ENCODE measurements at places on chromosomes 16 and 17.

DNA sequence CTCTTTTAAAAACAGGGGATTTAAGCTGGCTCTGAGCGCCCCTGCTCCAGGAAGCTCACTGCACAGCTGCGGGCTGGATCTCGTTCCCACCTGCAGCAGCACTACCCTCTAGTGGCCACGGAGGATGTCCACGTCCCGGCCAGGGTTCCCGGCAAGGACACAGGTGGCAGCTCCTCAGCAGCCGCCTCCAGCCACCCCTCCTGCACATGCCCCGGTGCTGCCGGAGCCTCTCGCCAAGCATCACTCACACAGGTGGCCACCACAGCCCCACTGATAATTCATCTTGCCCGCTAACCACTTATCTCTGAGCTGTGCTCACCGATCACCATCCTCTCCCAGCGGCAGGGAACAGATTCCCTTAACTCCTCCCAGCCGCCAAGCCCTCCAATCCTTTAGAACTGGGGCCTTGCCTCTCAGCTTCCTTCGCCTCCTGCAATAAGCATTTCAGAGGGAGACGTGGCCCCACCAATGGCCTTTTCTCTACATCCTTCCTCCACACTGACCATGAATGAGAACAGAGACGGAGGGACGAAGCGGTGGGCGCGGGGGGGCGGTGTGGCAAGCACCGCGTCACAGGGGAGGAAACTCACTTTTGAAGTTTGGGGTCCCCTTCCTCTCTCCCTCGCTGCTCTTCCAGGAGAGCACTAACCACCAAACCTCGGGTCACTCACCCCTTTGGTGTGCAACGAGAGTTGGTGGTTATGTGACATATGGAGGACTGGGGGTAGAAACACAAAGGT is 222.1 kb downstream of the RBFOX3 start:
- peak; percentile 57 for DNase-seq

- no peak for DNase-seq
Observed at GRCh38 chr16:1550069-1550468, 16.6 kb downstream of the TMEM204 start.

DNA sequence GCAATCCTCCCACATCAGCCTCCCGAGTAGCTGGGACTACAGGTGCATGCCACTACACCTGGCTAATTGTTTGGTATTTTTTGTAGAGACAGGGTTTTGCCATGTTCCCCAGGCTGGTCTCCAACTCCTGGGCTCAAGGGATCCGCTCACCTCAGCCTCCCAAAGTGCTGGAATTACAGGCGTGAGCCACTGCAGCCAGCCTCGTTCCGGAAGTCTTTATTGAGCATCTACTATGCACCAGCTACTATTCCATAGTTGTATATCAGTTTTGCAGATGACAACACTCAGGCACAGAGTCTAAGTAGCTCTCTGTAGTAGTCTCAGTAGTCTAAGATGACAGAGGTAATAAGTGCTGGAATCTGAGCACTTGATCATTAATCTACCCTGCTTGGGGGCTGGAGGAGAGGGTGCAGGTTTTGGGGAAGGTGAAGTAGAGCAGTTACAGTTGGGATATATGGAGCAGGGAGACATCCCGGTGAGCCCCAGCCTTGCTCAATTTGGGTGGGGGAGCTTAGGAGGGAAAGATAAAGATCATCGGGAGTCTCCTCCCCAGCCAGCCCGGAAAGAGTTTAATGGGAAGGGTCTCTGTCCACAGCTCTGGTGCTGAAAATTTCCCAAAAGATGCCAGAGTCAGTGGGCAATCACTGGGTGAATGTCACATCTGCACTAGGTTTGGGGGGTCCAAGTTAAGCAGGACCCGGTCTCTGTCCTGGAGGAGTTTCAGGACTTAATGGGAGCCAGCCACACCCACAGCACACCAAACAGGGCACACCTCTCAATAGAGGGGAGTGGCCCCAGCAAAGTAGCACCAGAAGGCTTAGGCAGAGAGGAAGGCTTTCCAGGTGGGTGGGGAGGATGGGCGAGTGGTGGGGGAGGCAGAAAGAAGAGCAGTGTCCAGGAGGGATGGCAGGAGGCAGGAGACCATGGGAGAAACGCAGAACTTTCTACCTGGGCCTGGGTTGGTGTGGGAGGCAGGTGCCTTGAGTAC is 1.7 kb downstream of the OTOP3 start:
- DNase-seq, result no peak

GRCh38 chr16:50974438-50975036 is 176.5 kb downstream of the SALL1 start:
- no peak for DNase-seq

- DNase-seq, result peak; percentile 69
Observed at GRCh38 chr16:396605-397004, 394 bp upstream of the NME4 start.

GRCh38 chr16:10387188-10387617 is 1.3 kb downstream of the ATF7IP2 start:
- DNase-seq, result no peak

DNA sequence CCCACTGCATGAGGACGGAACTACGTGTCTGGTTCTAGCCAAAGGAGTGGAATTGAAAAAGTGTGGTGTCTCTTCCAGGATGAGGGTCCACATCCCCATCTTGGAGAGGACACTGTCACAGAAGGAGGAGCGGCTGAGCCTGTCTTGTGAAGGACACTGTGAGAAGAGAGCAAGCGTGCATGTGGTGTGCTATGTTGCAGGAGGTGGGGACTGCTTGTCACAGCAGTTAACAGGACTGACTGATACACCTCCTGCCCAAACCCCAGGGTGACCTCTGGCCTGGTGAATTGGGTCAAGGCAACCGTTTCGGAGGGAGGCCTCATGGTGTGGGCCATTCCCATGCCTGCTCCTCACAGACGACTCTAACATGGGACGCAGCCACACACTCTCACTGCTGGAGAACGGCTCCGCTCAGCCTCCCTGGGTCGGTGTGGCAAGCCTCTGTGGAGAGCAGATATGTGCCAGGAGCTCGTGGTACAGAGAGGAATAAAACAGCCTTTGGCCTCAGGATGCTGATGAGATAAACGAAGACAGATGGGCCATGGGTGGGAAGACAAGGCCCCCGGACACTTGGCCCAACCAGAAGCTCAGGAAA is 56.4 kb upstream of the RBFOX3 start:
- DNase-seq, result no peak

DNA sequence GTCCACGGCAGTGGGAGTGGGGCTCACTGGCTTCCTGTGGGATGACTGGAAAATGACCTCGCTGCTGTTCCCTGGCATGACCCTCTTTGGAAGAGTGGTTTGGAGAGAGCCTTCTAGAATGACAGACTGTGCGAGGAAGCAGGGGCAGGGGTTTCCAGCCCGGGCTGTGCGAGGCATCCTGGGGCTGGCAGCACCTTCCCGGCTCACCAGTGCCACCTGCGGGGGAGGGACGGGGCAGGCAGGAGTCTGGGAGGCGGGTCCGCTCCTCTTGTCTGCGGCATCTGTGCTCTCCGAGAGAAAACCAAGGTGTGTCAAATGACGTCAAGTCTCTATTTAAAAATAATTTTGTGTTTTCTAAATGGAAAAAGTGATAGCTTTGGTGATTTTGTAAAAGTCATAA is 7.8 kb upstream of the RNF213 start:
- peak; percentile 93 for DNase-seq

DNA sequence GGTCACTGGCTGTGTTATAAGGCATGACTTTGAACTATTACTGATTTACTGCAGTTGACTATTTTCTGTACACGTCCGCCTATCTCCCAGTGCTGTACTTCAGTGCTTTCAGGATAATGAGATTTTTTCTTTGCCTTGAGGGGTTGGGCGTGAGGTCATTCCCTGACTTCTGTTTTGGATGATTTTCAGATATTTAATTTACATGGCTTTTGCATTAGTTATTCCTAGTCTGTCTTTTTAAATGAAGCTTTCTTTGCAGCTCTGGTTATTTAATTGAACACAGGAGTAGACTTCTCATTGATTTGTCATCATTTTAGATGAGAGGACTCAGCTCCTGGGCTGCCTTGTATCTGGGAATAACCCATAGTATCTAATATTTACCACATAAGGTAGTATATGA is 23.7 kb downstream of the WIPF2 start:
- DNase-seq, result no peak

GRCh38 chr17:82970067-82970466 is 109.3 kb upstream of the METRNL start:
- no peak for DNase-seq

GRCh38 chr16:2035431-2036199 is 8.9 kb downstream of the NHERF2 start:
- peak; percentile 68 for DNase-seq

DNA sequence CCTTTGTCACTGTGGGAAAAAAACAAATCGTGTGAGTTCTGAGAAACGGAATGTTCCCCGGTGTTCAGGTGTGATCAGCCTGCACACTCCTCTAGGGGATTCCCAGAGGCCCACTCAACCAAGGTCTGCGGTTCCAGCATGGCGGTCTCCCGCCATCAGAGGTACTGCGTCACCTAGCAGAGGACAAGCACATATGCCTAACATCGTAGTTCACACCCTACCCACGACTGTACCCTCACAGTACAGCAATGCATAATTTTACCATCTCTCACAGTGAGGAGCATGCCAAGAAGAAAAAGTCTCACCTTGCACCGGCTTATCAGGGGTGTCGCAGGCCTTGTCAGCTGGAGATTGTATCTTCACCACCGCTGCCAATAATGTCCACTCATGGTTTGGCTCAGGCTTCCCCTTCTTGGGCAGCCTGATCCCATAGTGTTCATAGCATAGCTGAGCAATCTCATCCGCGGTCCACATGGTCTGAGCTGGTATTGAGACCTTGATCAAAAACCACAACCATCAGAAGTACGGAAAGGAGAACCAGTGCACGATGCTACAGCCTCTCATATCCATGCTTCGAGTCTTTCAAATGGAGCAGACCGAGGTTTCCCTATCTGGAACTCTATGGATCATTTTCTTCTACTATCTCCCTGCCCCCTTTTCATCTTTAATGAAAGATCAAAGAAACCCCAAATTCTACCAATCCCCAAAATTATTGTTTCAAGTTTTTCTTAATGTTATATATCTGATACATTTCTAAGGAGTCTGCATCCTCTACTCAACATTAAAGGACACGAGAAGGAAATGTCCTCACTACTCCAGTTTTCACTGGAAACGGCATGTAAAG is 2.5 kb downstream of the ADAT1 start:
- no peak for DNase-seq

- DNase-seq, result no peak
Observed at GRCh38 chr16:78364556-78364880, 265.1 kb downstream of the WWOX start.

DNA sequence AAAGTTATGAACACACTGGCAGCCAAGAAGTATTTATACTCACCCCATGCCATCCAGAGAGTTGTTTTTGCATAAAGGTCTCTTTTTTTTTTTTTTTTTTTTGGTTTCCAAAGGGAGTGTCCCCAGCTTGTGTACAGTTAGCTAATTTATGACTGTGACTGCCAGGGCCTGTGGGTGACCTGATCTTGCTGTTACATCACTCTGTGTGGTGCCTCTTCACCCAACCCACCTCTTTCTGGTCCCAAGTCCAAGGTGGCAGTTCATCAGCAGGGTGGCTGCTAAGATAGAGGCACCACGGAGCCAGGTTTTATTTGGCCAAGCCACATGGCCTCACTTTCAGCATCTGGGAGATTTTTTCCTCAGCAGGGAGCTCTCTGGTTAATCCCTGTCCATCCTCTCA is at the start of gene NOS2:
NOS2 (minus strand) TSS at position 8 of the 400 bp plus-strand sequence. CDS start 1,720 bp downstream, outside the sequence.
- peak; percentile 19 for DNase-seq

DNA sequence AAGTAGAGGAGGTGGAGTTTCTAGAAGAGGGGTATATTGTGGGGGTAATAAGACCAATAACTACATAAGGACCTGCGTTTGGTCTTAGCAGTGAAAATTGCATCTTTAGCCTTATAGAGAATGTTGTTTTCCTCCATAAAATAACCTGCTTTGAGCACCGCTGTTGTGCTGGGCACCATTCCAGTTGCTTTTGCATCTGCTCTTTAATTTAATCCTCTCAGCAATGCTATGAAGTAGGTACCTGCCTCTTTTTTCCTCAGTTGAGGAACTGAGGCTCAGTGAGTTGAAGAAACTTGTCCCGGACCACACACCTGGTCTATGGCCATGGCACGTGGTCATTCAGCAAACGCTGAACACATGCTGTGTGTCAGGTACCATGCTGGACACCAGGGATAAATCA is 238.1 kb downstream of the MSI2 start:
- no peak for DNase-seq

DNA sequence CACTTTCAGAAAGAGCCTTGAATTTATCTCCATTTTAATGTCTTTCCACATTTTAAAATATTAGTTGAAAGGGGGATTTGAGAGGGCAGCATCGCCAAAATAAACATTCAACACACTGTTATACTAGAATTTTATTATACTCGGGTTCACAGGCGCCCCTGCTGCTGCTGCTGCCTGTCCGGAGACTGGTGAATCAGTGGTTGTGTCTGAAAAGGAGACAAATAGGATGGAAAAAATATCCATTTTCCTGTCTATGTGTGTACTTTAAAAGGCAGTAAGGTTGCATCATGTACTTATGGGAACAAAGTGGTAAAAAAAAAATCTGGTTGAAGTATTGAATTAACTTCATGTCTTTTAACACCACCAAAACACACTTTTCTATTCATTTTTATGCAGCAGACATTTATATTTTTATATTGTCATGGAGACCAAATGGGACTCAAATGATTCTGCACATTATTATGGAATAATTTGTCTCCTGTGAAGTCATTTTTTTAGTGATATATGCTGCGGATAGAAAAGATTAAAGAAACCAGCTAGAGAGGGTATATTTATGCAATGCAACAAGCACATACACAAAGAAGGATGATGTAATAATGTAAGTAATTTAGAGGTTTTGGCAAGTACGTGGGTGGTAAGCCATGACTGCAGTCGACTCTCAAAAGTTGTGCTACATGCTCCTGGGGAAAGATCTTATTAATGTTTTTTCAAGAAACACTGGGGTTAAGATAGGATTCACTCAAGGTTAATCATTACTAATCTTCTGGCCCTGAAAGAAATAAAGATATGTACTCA is 759.0 kb upstream of the SOX9 start:
- no peak for DNase-seq

GRCh38 chr16:72189865-72190371 is 18.0 kb upstream of the PMFBP1 start:
- no peak for DNase-seq

DNA sequence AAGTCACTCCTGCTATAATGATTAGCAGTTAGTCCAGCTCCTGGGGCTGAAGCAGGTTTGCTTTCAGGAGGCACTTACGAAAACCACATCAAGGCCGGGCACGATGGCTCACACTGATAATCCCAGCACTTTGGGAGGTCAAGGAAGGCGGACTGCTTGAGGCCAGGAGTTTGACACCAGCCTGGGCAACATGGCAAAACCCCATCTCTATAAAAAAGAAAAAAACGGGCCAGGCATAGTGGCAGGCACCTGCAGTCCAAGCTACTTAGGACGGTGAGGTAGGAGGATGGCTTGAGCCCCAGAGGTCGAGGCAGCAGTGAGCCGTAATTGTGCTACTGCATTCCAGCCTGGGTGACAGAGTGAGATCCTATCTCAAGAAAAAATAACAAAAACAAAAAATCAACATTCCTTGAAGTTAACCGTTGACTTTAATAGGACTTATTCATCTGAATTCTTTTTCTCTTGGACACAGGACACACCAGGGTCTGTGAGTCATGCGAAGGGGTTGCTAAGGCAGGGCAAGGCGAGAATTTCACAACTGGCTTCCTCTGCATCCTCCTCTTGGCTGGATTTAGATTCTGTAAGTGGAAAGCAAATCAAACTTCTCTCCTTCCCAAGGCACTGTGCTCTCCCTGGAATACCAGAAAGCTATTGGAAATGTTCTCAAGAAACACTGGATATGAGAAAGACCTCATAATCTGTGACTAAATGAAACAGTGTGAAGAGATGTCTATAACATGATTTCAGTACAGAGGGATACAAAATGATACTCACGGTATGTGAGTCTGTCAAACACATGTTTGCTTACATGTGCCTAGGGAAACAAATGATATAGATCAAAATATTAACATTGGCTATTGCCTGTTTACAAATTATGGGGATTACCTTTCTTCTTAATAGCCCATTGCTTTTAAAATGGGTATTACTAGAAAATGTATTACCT is 99.5 kb downstream of the SYCE1L start:
- no peak for DNase-seq
